Anterior cingulate cortex (tissue), 58 donors: ENCODE measurements at places on chromosomes 7 and 10.

- no peak for DNase-seq
Measured at GRCh38 chr7:130147710-130148325, 57.4 kb downstream of the TMEM209 start.

DNA sequence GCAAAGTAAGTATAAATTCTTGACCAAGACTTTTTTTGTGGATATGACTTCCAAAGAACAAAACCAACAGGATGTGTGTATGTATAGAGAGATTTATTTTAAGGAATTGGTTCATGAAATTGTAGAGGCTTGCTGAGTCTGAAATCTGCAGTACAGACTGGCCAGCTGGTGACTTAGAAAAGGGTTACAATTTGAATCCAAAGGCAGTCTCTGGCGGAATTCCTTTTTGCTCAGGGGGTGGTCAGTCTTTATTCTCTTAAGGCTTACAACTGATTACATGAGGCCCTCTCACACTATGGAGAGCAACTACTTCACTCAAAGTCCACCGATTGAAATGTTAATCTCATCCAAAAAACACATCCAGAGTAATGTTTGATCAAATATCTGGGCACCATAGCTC lies 100.1 kb upstream of the IMMP2L start:
- DNase-seq = no peak

DNA sequence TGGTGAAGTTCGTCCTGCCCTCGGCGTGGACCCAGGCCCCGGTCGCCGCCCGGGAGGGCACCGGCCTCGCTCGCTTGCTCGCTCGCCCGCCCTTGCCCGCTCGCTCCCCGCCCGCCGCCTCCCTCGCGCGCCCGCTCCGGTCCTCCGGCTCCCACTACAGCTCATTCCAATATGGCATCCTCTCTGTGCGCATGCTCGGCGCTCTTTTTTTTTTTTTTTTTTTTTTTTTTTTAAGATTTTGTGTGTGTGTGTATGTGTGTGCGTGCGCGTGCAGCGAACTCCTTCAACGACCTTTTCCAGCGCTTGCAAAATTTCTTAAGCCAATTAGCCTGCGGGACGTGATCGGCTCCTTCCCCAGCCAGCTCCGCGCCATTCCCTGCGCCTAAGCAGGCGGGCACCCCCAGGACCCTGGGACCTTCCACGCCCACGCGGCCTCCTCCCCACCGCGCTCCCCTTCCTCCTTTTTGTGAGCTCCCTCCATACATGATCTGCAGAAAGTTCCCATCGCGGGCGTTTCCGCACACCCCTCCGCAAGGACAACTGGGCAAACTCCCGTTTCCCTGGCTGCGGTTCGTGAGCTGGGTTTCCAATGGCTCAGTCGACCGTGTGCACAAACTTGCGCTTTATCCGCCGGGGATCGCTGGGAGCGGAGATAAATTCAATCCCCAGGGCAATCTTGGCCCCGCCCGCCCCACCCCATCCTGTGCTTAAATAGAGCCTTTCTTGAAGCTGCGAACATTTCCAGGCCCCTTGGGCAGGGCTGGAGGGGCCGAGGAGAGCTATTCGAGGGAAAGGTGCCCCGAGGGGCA lies at the start of gene SFMBT2:
Gene SFMBT2 (minus strand): TSS at position 173 of the 809 bp plus-strand sequence. CDS start 29,136 bp downstream, outside the sequence.
- peak; percentile 35 for DNase-seq

GRCh38 chr7:140403878-140404564 lies at the start of gene RAB19:
TSS of gene RAB19 (plus strand) at chr7:140404058. CDS start at chr7:140407647, 3,589 bp downstream.
- no peak for DNase-seq

DNA sequence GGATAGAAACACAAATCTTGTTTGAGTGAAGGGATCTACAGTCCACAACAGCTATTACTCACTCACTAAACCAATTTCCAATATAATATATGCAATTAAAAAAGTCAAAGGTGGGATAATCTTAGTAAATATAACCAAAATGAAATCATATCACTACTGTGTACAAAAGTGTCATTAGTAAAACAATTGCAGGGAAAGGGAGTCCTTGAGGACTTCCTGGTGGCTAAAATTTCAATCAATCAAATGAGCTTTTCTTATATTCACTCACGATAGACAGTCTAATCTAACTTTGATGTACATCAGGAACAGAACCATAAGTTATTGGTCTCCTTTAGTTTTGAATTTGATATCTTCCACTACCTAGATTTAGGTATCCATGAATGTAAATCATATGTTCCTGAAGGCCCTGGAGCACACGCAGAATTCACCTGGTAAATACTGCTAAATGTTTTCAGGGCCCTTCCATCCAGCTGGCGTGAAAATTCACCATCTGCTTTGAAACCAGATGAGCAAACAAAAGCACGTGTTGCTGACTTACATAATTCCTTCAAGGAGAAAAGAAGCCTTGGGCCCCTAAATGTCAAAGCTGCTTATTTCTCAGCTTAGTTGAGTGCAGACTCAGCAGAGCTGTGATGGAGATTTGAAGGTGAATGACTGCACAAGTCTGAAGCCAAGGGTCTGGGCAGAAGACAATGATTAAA lies 159.3 kb upstream of the TMEM196 start:
- DNase-seq = no peak

GRCh38 chr7:94410413-94411187 lies 15.9 kb downstream of the COL1A2 start:
- no peak for DNase-seq

DNA sequence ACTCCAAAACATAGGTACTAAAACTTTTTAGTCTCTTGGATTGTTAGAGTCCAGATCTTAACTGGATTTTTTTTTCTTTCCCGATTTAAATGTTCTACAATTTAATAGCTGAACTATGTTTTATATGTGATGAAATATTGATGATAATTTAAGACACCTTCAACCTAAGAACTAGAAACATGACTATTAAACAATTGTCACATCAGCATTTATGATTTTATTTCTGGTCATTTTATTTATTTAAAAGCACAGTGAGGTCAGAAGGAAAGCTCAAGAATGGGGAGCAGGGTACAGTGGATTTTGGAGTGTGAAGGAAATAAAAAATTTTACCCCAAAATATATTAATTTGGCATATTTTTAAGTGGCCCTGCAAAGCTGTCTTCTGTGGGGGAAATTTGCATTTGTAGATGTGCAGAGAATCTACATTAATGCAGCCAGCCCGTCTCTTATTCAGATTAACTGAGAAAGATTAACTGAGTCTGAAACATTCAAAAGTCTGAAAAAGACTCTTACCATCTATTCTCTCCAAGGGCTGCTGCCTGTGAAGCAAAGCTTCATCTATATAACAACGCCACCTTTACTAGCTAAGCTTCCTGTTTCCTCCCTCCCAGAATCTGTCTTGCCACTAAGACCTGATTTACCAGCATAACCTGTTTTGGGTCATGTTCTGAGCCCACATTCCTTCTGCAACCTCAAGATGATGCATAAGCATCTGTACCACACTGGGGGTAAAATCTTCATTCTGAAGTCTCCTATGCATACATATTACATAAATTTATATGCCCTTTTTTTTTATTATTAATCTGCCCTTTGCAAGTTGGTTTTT lies 86.4 kb downstream of the TMEM106B start:
- no peak for DNase-seq

DNA sequence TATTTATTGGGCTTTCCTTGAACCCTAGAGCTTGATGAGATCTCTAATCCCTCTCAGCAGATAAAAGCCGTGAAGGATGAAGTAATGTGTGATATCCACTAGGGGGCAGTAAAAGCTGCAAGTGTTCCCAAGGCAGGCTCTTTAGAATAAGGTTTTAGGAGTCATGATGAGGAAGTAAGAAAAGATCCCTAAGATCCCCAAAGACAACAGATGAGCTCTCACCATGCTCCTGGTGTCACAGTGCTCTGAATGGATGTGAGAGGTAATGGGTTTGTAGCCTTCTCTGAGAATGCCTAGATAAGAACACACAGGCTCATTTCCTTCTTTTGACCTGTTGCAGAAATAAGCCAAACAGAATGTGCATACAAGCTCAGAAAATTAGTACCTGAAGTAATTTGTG lies 70.4 kb upstream of the ITPRID1 start:
- no peak for DNase-seq

DNA sequence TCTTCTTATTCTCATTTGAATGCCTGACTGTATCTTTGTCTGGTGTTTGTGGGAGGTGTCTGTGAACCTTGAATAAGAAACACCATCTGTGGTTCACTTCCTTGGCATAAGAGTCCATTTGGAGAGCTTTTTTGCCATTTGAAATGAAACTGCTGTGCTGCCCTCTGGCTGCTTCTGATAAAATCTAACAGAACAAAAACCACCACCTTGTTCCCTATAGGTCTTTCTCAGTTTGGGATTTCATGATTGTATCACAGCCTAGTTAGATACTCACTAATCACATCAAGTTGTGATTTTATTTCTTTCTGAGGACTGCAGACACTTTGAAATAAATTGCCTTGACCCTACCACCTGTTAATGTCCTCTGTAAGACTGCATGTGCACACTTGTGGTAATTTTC lies 102.7 kb upstream of the FAM13C start:
- no peak for DNase-seq

- DNase-seq = no peak
Measured at GRCh38 chr7:80298201-80298600, 163.6 kb downstream of the GNAI1 start.

DNA sequence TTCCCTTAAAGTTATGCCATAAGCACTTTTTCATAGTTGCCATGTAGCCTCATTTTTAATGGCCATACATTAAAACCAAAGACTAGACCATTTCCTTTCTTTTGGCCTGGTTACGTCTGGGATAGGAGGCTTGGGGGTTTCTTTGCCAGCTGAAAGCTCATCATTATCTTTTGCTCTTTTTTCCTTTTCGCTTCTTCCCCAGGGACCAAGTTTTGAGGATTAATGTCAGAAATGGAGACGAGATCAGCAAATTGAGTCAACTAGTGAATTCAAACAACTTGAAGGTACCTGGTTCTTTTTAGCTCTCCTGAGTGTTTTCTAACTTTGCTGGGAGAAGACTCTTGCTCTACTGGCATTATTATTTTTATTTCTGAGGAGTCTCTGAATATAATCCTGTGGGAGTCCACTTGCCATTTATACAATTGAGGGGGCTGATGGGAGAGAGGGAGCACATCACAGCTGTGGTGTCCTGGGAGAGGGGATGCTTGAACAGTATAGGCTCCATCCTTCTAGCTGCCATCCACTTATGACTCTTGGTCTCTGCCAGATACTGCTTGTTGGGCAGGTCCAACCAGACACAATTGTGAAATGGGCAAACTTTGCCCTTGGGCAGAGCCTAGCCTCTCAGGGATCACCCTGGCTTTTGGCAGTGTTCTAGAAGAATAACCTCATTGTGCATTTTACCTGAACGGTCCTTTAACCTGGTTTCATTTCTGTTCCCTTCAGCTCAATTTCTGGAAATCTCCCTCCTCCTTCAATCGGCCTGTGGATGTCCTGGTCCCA lies 5.8 kb downstream of the CPA4 start:
- no peak for DNase-seq

- no peak for DNase-seq
Measured at GRCh38 chr7:2985866-2986265, 57.8 kb downstream of the CARD11 start.

DNA sequence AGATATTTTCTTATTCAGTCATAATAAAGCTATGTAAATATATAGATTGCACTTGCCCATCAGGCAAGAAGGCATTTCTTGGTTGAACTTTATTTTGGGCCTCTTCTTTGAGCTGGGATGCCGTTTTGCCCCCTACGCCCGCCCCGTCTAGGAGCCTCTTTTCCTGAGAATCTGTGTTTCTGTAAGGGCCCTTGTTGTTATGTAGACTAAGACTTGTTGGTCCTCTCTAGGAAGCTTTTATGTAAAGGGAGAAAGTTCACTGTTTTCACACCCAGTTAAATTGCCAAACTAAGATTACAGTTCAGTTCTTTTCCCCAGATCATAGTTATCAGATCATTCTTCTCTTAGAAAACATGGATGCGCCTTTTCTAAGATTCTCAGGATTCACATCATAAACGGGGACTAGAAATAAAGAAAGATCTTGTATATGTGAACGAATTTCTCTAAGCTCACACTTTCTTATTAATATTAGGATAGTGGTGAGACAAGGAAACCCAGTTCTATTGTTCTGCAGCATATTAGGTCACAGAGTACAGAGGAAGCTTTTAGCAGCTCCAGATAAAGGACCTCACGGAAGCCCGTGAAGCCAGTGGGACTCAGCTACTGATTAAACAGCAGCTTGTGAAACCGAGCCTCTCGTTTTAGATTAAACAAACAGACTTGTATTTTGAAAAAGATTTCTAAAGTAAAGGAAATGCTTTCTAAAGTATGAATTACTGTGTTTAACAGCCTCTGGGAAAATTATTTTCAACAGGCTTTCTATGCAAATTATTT lies 3.8 kb downstream of the LMTK2 start:
- DNase-seq = peak; percentile 18

DNA sequence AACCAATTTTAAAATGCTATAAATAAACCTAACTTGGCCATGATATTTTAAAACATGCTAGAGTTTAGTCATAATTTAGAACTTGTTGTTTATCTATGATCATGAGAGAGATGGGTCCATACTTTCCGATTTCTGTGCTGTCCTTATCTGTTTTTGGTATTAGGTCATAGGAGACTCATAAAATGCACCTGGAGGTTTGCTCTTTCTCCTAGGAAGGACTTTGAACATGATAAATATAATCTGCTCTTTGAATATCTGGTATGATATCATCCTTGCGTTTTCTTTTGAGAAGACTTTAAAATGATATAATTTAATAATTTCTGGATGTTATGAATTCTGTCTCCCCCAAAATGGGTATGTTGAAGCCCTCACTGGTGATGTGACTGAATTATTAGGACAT lies 9.0 kb upstream of the ANTXRL start:
- DNase-seq = no peak

- no peak for DNase-seq
Measured at GRCh38 chr7:32870298-32870697, 21.3 kb downstream of the KBTBD2 start.

DNA sequence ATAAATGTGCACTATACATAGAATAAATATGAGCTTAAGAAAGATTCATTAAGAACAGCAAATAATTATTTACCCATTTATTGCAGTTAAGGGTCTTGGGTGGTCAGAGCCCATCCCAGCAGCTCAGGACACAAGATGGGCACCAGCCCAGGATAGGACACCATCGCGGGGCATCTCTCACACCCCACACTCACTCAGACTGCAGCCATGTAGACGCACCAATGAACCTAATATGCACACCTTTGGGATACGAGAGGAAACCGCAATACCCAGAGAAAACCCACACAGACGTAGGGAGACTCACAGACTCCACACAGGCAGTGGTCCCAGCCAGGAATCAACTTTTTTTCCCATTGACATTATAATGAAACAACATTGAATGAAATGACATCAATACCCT lies 36.0 kb downstream of the CARD11 start:
- no peak for DNase-seq

DNA sequence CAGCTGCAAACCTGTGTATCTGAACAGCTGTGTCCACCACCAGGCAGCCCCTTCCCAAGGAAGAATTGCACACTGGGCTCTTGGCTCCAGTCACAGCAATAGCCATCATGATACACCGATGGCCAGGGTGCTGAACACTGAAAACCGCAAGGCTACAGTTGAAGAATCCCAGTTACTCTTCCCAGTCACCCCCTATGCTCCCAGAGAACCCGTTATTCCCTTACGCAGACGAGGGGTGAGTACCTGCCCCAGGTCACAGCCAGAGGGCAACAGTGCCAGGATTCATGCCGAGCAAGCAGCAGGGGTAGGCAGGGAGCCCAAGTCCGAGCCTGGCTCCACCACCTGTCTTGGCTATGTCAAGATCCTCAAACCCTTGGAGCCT lies 57.8 kb downstream of the RASGEF1A start:
- no peak for DNase-seq

- no peak for DNase-seq
Measured at GRCh38 chr10:49212076-49212475, 23.9 kb upstream of the TMEM273 start.
